ENCODE measurements at places on chromosomes 16 and 17.

DNA sequence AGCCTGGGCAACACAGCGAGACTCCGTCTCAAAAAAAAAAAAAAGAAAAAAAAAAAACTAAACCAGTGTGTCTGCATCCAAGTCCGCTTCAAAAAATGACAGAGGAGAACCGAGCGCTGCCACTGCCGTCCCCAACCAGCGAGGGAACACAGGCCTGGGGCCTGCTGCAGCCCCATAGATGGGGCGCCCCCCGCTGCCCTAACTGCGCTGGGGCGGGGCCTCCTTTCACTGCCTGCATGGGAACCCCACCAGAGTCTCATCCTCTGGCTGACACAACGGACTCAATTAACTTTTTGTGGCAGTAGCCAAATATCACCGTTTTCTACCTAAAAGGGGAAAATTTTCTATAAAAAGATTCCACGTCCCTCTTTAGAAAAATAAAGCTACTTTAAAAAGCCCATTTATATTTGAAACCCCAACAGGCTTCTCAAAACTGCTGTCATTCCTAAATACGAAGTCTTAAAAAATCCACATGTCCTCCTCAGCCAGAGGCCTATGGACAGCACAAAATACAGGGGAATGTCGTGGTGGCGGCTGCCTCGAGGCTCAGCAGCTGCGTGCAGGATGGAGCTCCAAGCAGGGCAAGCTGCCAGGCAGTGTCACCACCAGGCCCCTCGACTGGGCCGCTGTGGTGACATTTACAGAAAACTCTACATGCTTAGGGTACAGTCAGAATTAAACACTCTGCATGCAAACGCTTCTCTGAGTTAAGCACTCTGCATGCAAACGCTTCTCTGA lies 30.3 kb downstream of the KLHDC4 start:
- no peak for DNase-seq

GRCh38 chr16:53626161-53626560 lies 77.5 kb downstream of the RPGRIP1L start:
- no peak for DNase-seq

DNA sequence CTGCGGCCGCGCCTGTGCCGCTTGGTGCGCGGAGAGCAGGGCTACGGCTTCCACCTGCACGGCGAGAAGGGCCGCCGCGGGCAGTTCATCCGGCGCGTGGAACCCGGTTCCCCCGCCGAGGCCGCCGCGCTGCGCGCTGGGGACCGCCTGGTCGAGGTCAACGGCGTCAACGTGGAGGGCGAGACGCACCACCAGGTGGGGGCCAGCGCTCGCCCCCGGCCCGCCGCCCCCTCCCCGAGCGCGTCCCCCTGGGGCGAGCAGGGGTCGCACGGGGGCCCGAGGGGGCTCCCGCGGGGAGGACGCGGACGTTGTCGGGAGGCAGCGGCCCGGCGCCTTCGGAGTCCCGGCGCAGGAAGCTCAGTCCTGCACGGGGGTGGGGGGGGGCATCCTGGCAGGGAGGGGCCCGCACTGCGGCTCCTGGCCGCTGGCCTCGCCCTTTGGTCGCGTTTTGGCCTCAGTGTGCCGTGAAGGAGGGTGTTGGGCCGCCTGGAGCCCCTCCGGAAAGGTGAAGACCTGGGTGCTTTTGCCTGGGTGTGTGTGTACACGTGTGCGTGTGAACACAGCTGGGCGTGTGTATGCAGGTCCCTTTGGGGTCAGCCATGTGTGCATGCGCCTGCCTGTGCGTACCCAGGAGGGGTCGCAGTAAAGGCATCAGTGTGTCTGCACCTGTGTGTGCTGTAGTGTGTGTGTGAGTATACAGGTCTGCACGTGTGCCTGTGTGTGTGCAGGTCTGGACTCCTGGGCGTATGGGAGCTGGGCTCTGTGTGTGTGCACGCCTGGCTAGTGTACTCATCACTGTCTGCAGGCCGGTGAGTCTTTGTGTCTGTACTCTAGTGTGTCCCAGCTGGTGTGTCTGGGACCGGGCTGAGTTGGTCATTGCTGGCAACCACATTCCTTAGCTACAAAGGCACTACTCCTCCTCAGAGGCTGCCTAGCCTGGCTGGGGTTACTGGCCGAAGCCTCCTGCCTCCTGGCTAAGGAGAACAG lies 615 bp downstream of the NHERF2 start:
- no peak for DNase-seq

- DNase-seq = no peak
Measured at GRCh38 chr16:78128913-78129312, 29.5 kb downstream of the WWOX start.

GRCh38 chr17:55154101-55154500 lies 110.7 kb upstream of the HLF start:
- no peak for DNase-seq

DNA sequence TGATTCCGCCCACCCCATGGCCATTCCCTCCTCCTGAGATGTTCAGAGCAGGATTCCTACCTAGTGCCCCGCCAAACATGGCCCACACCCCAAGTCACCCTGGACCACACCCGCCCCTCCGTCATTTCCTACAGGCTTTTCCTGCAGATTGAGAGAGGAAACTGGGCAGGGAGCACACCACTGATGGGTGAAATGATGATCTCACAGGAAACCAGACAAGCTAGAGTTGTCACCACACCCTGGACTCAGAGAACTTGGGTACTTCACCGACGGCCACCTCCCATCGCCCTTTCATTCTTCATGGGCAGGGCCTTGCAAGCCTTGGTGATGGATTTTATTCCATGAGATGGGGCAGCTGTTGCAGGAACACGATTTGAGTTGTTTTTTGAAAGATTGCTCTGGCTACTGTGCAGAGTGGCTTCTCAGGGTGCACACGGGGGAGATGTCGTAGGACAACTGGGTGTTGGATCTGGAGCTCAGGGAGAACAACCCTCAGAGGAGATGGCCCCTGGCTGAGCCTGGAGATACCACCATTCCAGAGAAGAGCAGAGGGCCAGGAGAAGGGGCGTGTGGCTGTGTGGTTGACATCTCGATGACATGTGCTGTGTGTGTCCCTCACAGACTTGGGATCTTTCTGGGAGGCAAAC lies 7.4 kb upstream of the B9D1 start:
- DNase-seq = peak; percentile 72

- DNase-seq = peak; percentile 78
Measured at GRCh38 chr17:30379303-30379902, 676 bp downstream of the CPD start.

GRCh38 chr17:72338847-72339790 lies 218.3 kb downstream of the SOX9 start:
- no peak for DNase-seq

GRCh38 chr17:80030730-80031410 lies 4.8 kb downstream of the TBC1D16 start:
- no peak for DNase-seq

DNA sequence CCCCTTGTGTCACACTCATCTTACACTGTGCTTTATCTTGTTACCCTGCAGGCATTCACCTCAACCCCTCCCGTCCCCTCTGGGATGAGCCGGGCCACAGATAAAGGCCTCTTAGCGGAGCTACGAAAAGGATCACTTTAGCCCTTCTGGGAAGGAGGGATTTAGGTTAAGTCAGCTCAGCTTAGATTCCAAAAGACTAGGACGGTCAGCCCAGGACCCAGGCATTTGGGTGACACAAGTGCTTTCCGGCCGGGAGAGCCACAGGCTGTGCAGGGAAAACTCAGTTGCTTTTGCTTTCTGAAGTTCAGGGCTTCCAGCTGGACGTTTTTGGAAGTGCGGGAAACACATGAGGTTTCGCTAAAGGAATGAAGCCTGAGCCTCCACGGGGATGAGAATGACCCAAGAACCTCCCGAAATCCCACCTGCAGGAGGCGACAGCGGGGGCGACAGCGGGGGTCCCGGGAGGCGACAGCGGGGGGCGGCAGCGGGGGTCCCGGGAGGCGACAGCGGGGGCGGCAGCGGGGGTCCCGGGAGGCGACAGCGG lies 11.6 kb upstream of the METRNL start:
- peak; percentile 54 for DNase-seq

DNA sequence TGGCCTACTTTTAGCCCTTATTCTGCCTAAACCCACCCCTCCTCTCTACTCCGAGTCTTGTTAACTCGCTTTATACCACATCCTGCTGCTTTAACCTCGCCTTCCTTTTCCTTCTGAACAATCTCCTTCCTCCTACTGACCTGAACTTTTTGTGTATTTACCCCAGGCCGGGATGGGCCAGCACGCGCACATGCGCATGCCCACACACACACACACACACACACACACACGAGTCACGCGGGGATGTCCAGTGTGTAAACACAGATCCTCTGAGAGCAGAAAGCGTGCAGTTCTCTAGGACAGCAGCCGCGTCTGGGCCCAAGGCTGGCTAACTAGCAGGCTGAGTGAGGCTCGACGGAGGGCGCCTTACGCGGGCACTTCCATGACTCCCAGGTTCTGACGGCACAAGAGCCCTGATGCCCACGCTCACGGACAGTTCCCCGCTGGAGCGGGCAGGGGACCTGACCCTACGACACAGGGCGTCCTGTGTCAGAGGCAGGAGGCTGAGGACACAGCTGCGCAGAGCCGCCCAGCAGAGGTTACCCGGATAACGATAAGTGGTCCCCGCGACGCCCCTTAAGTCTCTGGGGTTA lies 610 bp downstream of the PIK3R5 start:
- no peak for DNase-seq

GRCh38 chr16:24876231-24876630 lies 30.5 kb downstream of the SLC5A11 start:
- DNase-seq = peak; percentile 35
